Stomach (tissue), 19 donors: ENCODE measurements at places on chromosomes 13 and 19. TPM values are rescaled to one million over a fixed set of nuclear protein-coding genes. Genes with fewer than 3 reads are reported as not detected.

DNA sequence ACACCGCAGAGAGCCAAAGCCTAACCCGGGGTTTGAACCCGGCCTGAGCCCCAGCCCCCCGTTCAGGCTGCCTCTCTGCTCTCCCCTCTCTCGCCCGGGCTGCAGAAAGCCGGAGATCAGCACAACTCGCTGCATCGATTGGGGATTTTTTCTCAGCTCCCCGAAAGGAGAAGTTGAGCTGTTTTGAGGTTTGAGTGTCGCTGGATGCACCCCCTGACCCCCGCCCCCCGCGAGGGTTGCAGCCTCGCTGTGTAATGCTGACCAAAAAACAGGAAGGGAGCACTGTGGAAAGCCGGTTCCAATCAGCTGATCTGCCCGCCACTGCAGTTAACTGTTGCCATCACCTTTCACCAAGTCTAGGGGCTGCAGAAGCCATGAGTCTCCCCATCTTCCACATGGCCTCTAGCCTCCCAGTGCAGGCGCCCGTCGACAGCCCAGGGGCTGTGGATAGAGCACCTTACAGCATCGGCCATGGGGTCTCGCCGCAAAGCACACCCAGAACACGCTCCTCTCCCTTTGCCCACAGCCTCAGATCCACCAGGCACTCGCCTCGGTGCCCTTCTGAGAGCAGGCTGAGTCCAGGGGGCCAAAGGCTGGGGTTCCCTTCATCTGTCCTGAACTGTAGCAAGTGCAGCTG lies 34.5 kb downstream of the MYO9B start:
- H3K27ac ChIP-seq: no peak overlapping the region
- DNase-seq: peak; percentile 52
- H3K36me3 ChIP-seq: peaks cover 44% of the 10 kb centered on the region
- H3K27me3 ChIP-seq: no peaks in the 10 kb centered on the region
- no peak overlapping the region for H3K4me3 ChIP-seq

DNA sequence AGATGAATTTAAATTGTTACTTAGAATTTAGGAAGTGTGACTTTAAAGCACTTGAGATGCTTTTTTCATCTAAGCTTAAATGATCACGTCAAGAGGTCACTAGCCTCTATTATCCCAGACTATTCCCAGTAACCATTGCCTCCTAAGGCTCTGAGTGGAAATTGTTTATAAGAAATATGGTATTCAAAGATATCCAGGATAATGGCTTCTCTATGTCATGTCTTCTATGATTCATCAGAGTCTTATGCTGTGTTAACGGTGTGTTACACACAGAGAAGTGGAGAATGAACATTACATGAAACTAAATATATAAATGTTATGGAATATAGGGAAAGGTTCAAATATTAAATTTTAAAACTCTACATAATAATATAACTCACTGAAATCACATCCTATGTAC lies 79.8 kb upstream of the NBEA start:
- H3K4me3 ChIP-seq: no peak overlapping the region
- no peaks in the 10 kb centered on the region for H3K27me3 ChIP-seq
- no peak for DNase-seq
- H3K27ac ChIP-seq: no peak overlapping the region
- H3K4me1 ChIP-seq: no peaks in the 10 kb centered on the region
- H3K36me3 ChIP-seq: no peaks in the 10 kb centered on the region

- H3K4me3 ChIP-seq: no peak overlapping the region
- no peaks in the 10 kb centered on the region for H3K36me3 ChIP-seq
- DNase-seq: no peak
- H3K27ac ChIP-seq: no peak overlapping the region
These were observed 83.4 kb downstream of the GPC6 start for GRCh38 chr13:93309886-93310523.

DNA sequence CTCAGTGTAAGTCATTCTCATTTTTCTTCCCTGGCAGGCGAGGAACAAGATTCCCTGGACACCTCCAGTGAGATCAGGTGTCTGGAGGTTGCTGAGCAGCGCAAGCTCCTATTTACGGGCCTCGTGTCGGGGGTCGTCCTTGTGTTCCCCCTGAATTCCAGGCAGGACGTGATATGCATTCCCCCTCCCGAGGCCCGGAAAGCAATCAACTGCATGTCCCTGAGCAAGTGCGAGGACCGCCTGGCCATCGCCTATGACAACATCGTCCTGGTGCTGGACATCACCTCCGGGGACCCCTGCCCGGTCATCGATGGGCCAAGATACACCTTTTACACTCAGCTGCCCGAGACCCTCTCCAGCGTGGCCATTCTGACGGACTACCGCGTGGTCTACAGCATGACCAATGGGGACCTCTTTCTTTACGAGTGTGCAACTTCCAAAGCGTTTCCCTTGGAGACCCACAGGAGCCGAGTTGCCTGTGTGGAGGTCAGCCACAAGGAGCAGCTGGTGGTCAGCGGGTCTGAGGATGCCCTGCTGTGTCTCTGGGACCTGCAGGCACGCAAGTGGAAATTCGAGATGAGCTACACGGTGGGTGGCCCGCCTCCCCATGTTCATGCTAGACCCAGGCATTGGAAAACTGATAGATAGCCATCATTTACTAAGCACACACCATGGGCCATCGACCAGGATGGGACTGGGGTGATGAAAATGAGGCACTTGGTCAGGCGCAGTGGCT lies 21.5 kb upstream of the SIN3B start:
- H3K27ac ChIP-seq: no peak overlapping the region
- DNase-seq: no peak
- H3K36me3 ChIP-seq: peaks cover 7% of the 10 kb centered on the region
- no peaks in the 10 kb centered on the region for H3K27me3 ChIP-seq

DNA sequence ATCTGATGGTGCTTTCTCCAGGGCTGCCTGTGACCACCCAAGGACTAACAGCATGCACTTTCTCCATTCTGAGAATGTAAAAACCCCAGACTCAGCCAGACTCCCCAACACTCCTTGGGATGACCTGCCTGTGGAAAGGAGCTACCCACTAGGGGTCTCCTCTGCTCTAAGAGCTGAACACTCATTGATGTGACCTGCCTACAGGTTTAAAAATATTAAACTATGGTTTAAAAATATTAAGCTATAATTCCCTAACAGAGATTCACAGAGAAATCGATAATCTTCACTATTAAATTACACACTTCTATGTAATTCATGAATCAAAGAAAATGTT lies 696.2 kb upstream of the SLITRK5 start:
- DNase-seq: no peak
- H3K27ac ChIP-seq: no peak overlapping the region
- H3K4me3 ChIP-seq: no peak overlapping the region
- no peaks in the 10 kb centered on the region for H3K4me1 ChIP-seq
- no peaks in the 10 kb centered on the region for H3K27me3 ChIP-seq

DNA sequence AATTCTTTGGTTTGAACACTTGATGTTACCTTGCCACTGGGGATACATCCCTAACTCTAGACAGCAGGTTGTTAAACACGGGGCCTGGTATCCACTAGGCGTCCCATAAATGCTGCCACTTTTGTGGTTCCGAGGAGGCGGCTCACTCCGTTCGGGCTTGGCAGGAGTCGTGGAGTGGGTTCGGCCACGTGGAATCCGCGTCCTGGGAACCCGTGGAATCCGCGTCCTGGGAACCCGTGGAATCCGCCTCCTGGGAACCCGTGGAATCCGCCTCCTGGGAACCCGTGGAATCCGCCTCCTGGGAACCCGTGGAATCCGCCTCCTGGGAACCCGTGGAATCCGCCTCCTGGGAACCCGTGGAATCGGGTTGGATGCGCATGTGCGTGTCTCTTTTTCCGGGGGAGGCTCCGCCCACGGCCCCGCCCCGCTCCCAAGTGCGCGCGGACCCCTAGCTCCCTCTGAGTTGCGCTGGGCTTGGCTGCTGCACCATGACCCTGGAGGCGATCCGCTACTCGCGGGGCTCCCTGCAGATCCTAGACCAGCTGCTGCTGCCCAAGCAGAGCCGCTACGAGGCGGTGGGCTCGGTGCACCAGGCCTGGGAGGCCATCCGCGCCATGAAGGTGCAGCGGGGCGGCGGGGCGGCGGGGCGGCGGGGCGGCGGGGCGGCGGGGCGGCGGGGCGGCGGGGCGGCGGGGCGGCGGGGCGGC lies at the start of gene MRI1:
MRI1 (plus strand) TSS at position 422 of the 707 bp plus-strand sequence; CDS start at position 489, 67 bp downstream.
- peak within 1 kb of the TSS; percentile 85 for H3K27ac ChIP-seq
- H3K4me1 ChIP-seq: peaks cover 32% of the 10 kb centered on the region
- DNase-seq: peak; percentile 95
- peak within 1 kb of the TSS; percentile 89 for H3K4me3 ChIP-seq

DNA sequence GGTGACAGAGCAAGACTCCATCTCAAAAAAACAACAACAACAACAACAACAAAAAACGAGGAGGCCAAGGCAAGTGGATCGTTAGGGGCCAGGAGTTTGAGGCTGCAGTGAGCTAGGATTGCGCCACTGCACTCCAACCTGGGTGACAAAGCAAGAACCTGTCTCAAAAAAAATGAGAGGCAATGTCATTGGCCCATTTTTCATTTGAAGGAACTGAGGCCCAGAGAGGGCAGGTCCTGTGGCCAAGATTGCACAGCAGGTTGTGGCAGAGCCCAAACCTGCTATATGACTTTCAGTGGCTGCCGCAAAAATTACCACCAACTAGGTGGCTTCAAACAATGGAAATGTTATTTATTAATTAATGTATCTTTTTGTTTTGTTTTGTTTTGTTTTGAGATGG lies 5.5 kb downstream of the PIK3R2 start:
- H3K4me3 ChIP-seq: no peak overlapping the region
- no peaks in the 10 kb centered on the region for H3K27me3 ChIP-seq
- peak overlapping the region; percentile 81 for H3K27ac ChIP-seq
- peaks cover 30% of the 10 kb centered on the region for H3K36me3 ChIP-seq
- peaks cover 70% of the 10 kb centered on the region for H3K4me1 ChIP-seq

- H3K27ac ChIP-seq: no peak overlapping the region
- peaks cover 29% of the 10 kb centered on the region for H3K4me1 ChIP-seq
- peak; percentile 27 for DNase-seq
- H3K36me3 ChIP-seq: no peaks in the 10 kb centered on the region
- H3K27me3 ChIP-seq: no peaks in the 10 kb centered on the region
These were observed 330.6 kb downstream of the SPRY2 start for GRCh38 chr13:80010286-80010831.

DNA sequence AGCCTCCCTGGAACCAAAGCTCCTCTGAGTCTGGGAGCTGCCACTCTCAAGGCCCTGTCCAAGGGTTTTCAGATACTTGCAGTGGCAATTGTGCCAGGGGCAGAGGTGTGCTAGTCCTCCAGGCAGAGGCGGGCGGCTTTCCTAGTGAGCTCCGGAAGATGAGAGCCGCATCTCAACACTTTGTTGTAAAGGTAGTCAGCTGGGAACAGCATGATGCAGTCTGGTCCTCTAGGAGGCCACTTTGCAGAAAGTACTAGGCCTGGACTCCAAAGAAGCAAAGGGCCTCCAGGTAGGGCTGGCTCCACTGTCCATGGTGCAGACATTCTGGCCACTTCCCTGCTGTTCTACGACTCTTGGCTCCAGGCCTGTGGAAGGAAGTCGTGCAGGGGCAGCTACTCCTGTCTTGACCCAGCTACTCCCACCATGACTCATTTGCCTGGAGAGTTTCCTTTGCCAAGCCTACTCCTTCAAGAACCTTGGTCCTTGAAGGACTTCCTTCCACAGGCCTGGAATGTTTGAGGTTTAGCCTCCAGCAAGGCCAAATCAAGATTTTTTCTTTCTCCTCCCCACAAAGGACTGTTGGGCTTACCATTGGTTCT lies 9.9 kb upstream of the ZNF536 start:
- H3K27me3 ChIP-seq: no peaks in the 10 kb centered on the region
- H3K4me3 ChIP-seq: no peak overlapping the region
- DNase-seq: no peak
- no peak overlapping the region for H3K27ac ChIP-seq

DNA sequence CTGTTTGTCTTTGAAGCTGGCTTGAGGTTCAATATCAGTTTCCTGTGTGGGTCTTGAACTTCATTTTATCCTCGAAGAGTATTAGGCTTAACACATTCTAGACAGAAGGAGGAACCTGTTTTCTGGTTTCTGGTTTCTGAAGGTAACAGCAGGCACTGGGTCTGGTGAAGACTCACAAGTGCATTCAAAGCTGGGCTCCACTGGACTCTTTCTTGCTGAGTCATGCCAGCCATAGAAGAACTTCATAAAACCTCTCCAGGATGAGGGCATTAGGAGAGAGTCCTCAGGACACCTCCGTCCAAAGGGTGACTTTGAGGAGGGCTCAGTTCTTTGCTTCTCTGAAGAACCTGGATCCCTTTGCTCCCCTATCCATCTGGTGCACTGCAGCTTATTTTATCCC lies 668.6 kb upstream of the SLC10A2 start:
- H3K4me3 ChIP-seq: no peak overlapping the region
- no peak overlapping the region for H3K27ac ChIP-seq
- H3K27me3 ChIP-seq: no peaks in the 10 kb centered on the region
- DNase-seq: no peak

DNA sequence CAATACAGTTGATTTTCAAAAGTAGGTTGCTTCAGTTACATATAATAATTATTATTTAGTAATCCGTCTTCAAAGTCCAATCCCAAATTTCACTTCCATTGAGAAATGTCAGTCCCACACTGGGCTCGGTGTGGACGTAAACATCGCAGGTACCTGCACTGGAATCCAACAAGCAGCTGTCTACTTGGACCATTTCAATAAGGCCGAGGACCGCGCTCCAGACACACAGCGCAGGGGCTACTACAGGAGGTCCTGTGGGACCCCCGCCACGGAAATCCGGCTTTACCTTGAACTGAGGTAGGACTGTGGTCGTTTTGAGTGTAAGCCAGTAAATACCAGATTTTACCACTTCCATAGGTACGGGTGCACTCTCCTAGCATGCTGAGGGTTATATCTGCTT lies 30.8 kb downstream of the IRS2 start:
- no peak for DNase-seq
- peaks cover 5% of the 10 kb centered on the region for H3K4me1 ChIP-seq
- peaks cover 7% of the 10 kb centered on the region for H3K36me3 ChIP-seq
- H3K4me3 ChIP-seq: no peak overlapping the region

- no peak overlapping the region for H3K27ac ChIP-seq
- no peak for DNase-seq
- peaks cover 2% of the 10 kb centered on the region for H3K4me1 ChIP-seq
- H3K4me3 ChIP-seq: no peak overlapping the region
- H3K27me3 ChIP-seq: peaks cover 24% of the 10 kb centered on the region
These were observed 6.9 kb upstream of the ICAM4 start for GRCh38 chr19:10279737-10280442.

- H3K36me3 ChIP-seq: no peaks in the 10 kb centered on the region
- H3K4me1 ChIP-seq: no peaks in the 10 kb centered on the region
- no peak overlapping the region for H3K4me3 ChIP-seq
These were observed 237.2 kb upstream of the SPRY2 start for GRCh38 chr13:80577926-80578670.

- H3K27me3 ChIP-seq: no peaks in the 10 kb centered on the region
- H3K4me3 ChIP-seq: peak overlapping the region; percentile 86
- H3K27ac ChIP-seq: peak overlapping the region; percentile 100
- no peaks in the 10 kb centered on the region for H3K36me3 ChIP-seq
These were observed 903 bp downstream of the LATS2 start for GRCh38 chr13:21060338-21061028.

Gene FOSB
- total RNA-seq: 29.8 TPM

Gene TGFBR3L
- total RNA-seq: not detected

Gene PSG4
- total RNA-seq: not detected

Gene MYADM
- 40.0 TPM for total RNA-seq

Gene ZFP36
- 350 TPM for total RNA-seq

Gene TGFB1
- 18.1 TPM for total RNA-seq

Gene KL
- 4.0 TPM for total RNA-seq

Gene PABPC3
- total RNA-seq: not detected
